MM.1S (cell line): ENCODE measurements at places on chromosomes 2 and 18.

GRCh38 chr2:109386004-109386695, 227.6 kb downstream of the SEPTIN10 start:
- DNase-seq = no peak

DNA sequence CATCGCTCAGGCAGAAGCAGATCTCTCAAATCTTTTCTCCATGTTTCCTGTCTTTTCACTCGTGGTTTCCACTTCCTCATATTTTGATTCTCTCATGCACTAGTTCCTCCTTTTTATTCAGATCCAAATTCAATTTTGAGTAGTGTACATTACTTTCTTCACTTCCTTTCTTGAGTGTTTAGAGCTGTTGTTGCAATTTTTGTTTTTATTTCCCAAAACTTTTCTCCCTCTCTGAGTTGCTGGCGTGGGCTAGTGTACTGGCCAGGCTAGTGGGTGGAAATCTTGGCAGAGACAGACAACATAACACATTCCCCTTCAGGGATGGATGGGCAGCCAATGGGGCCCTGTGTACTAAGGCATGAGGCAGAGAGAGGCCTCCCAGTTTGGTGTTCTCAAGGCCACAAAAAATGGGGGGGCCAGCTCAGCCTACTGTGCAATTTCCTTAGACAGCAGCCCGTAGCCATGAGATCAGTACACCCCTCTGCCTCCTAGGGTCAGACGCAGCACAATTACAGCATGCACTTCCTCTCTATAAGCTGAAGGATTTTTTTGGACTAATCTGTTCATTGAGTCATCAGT, 145.1 kb upstream of the PID1 start:
- no peak for DNase-seq

DNA sequence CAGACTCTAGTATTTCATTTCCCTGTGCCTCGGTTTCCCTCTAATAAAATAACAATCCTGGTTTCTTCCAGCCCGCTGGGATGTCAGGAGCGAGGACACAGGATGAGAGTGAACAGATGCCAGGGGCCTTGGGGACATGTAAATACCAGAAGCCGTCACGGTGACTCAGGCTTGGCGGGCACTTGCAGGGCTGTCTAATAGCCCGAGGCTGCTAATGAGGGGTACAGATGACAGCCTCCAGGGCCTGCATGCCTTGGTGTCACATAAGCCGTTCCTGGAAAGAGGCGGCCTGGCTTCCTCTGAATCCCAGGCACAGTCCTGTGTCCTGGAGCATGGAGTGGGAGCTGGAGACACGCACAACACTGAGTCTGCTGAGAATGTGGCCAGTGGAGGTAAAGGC, 28.2 kb downstream of the HS1BP3 start:
- DNase-seq = no peak

DNA sequence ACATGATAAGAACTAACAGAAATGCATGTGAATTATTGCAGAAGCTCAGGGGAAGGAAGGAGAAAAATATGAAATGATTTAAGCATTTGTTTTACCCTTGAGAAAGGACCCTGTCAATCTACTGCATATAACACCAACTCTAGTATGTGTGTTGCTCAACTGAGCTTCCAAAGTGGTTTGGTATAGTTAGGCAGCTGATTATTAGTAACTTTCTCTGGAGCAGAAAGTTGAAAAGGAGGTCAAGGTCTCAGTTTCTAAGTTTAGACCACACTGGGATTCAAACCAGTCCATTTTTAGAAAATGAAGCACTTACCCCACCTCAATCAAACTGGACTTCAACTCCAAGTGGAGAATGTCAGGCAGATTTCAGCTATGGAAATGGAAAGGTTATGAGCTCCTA, 123.3 kb upstream of the CDC42EP3 start:
- DNase-seq = no peak

DNA sequence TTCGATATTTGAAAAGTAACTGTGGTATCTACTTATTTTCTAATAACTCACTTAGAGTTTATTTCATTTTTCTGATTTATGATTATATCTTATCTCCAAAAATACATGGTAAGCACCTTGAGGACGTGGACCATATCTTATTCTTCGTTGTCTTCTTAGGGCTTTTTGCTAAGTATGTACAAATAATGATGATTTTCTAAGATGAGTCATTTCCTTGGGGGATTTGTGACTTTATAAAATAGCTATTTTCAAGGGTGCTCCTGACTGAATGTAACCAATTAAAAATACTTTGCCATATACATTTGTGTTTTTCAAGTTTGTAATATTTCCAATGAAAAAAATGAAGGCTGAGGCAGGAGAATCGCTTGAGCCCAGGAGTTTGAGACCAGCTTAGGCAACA, 56.3 kb downstream of the GREB1L start:
- DNase-seq = no peak

- peak; percentile 43 for DNase-seq
Observed at GRCh38 chr2:196262606-196263005, 91.2 kb upstream of the STK17B start.

DNA sequence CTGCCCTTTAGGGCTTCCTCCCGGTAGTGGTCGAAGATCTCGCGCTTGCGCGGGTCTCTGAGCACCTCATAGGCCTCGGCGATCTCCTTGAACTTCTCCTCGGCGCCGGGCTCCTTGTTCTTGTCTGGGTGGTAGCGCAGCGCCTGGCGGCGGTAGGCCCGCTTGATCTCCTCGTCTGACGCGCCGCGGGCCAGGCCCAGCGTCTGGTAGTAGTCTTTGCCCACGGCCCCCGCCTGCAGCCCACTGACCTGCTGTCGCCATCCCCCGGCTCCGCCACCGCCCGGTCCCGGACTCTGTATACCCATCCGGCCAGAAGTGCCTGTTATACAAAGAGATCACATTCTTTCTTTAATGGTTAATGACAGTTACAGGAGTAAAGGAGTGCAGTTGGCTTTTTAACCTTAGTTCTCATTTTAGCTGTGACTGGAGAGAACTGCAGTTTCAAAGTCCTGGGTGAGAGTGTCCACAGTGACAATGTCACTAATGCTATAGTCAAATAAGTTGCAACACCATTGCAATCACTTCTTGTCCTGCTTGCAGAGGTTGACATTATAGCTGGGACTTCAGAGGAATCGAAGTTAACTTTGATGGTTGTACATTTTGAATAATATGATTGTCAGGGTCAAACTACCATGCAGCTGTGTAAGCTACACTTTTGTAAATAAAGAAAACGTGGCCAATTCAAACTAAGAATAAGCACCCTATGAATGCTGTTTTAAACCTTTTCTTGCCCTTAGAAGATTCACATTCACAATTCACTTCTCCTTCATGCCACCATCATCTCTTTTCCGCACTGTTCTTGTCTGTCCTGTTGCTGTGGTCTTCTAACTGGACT, 35.3 kb upstream of the CAVIN2 start:
- DNase-seq = no peak

GRCh38 chr2:6308986-6309385, 556.7 kb downstream of the CMPK2 start:
- DNase-seq = no peak

DNA sequence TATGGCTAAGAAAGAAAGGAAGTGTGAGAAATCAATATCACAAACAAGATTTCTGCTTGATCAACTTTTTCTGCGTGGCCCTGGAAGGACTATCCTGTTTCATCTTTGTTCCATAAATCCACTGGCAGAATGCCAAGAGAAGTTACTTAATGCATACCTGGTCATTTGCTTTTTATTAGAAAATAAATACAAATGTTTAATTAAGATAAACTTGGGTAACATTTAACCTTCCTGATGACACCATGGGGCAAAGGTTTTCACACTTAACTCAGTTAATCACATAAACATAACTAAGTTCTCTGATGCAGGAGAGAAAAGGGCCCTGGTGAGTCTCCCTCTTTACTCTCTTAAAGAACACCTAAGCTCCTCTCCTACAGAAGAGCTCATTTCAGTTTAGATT, 203.3 kb downstream of the AFF3 start:
- DNase-seq = no peak

GRCh38 chr18:57925706-57926105, 118.3 kb upstream of the NEDD4L start:
- no peak for DNase-seq

GRCh38 chr2:164620873-164621763, at the start of gene GRB14:
GRB14 (minus strand) TSS chr2:164621482; CDS start chr2:164621309, 173 bp downstream.
- peak; percentile 80 for DNase-seq

- DNase-seq = no peak
Observed at GRCh38 chr2:202108345-202108744, 35.3 kb downstream of the KIAA2012 start.

DNA sequence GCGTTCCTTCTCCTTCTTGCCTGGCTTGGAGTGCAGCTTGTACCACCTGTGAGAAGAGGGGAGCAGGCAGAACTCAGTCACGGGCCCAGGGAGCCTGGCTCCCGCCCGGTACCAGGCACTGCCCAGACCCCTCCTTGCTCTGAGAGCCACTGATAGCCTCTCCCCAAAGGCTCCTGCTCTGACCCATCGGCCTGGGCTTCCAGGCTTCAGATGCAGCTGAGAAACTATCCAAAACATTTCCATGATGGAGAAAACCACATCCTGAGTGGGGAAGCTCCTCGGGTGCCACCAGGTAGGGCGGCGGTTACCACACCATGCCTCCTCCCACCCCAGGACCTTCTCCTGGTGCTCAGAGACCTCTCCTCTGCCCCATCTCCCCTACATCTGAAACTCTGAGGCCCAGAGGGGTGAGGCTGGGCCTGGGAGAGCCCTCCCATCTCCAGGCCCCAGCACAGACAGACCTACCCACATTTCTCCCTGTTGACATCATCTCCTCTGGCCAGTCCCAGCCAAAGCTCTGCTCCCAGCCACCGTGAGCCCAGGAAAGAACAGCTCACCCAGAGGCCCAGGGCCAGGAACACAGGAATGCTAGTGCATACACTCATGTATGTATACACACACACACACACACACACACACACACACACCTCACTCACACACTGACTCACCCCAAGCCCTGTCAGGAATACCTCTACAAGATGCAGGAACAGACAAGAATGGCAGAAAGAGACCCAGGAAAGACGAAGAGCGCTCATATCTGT, 17.9 kb upstream of the SFXN5 start:
- no peak for DNase-seq

GRCh38 chr2:144402251-144402650, 117.7 kb downstream of the ZEB2 start:
- DNase-seq = no peak

DNA sequence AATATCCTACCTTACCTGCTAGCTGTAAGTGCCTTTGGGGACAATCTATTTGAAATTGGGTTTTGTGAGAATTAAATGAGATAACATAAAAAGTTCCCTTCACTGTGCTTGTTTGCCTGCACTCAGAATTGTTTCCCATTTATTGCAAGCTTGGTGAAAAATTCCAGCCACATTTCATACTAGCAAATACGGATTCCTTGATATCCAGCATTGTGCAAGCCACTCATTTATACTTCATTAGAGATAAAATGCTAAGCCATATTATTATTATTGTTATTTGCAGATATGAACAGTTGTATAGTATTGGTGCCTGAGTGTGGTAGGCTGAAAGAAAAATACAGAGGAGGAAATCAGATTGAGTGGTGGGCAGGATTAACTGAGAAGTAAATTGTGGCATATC, 31.9 kb downstream of the ACSL3 start:
- DNase-seq = no peak

GRCh38 chr2:29966266-29966665, 44.9 kb upstream of the ALK start:
- no peak for DNase-seq

- DNase-seq = no peak
Observed at GRCh38 chr18:24064391-24065100, 50.0 kb downstream of the TTC39C start.

- no peak for DNase-seq
Observed at GRCh38 chr18:77337604-77338003, 88.0 kb downstream of the GALR1 start.

DNA sequence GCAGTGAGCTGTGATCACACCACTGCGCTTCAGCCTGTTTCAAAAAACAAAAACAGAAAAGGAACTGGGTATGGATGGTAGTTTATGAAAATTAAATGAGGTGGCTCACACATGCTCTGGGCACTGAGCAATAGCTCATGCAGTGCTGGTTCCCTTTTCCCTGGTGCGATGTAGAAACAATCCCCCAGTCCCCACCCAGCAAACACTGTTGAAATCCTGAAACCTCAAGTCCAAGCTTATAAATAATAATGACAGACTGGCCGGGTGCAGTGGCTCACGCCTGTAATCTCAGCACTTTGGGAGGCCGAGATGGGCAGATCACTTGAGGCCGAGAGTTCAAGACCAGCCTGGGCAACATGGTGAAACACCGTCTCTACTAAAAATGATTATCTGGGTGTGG, 55.4 kb upstream of the SMAD2 start:
- DNase-seq = no peak

- no peak for DNase-seq
Observed at GRCh38 chr2:65019010-65019409, 29.8 kb downstream of the SLC1A4 start.

GRCh38 chr2:233839447-233839820, 14.9 kb downstream of the HJURP start:
- DNase-seq = no peak

GRCh38 chr2:173830170-173830569, 135.0 kb downstream of the SP3 start:
- no peak for DNase-seq

DNA sequence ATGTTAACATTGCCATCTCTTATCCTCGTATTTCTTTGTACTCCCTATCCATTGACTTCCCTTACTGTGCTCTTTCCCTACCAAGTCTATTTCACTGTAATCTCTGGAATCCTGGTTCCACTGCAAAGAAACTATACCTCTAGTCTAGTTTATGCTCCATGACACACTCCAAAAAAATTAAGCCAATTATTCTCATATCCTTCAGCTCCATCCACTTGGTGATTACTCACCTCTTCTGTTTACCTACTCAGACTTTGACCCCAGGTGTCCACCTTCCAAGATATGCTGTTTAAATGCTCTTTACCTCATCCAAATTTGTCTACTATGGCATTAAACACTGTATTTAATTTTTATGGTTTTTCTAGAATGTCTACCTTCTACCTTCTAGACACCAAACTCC, 137.9 kb downstream of the ATAD2B start:
- no peak for DNase-seq

- no peak for DNase-seq
Observed at GRCh38 chr18:39841482-39842365, 2113.3 kb upstream of the PIK3C3 start.

DNA sequence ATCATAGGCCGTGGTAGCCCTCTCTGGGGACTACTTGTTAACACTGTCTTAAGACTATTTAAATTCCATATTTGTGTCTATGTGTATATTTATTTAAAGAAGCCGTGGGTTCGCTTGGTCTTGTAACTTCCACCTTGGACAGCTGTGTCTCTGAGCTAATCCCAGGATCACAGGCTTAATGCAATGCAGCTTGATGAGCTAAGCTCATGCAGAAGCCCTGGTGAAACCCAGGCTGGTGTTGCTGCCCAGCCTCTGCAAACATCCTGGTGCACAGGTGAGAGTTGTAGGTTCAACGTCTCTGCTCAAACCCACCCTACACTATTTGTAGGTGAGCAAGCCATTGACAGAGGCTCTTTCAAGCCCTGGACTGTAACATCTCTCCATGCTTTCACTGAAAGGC, 211.8 kb downstream of the FAM210A start:
- DNase-seq = no peak

DNA sequence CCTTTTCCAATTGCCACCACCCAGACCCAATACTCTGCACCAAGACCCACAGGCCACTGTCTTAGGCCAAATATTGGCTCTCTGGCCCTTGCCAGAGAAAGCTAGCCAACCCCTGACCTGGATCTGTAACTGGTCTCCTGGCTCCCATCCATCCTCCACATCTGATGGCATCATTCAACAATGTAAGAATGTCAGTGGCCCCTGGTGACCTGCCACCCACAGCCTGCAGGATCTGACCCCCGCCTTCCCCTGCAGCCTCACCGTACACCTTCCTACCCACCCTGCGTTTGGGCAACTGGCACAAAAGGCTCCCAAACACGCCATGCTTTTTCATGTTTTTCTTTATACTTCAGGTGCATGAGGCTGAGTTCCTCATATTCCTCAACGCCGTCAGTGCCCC, 60.0 kb upstream of the ASAP2 start:
- DNase-seq = no peak
